ENCODE measurements at places on chromosomes 12 and 14. TPM values are rescaled to one million over a fixed set of nuclear protein-coding genes. Genes with fewer than 3 reads are reported as not detected.

The ABCD2 gene
- 7.8 TPM for total RNA-seq

The ENDOU gene
- not detected for total RNA-seq

The TNFAIP2 gene
- total RNA-seq: 2.4 TPM

GRCh38 chr12:71756054-71756690 lies 1.5 kb downstream of the RAB21 start:
- peaks cover 28% of the 10 kb centered on the region for H3K4me1 ChIP-seq
- peaks cover 48% of the 10 kb centered on the region for H3K36me3 ChIP-seq
- DNase-seq: no peak
- H3K27me3 ChIP-seq: peaks cover 17% of the 10 kb centered on the region
- H3K4me3 ChIP-seq: peak overlapping the region; percentile 93
- H3K27ac ChIP-seq: peak overlapping the region; percentile 97

DNA sequence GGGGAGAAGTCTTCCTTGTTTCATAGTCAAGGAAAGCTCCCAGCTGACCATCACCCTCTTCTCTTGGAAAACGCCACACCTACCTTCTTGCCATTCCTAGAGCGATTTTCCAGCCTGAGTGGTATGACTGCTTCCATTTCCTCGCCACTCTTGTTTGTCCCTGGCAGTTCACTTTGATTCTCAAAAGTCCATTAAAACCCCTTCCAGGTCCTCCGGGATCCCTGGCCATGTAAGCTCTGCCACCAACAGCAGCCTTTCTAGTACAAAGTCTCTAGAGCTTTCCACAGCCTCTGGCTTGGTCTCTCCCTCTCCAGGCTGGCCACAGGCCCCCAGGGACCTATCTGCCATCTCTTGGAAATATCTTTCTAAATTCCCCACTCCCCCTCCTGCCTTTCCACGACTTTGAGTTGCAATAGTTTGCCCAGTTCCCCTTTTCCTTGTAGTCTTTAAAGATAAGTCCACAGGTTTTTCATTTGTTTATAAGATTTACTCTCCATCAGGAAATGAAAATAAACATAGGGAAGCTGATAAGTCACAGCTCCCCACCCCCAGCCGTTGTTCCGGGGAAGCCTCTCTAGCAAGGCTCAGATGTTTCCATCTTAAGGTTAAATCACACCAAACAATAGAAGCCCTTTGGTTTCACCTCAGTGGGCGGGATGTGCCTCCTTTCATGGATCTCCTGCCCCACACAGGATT lies 42.9 kb upstream of the SINHCAF start:
- peaks cover 8% of the 10 kb centered on the region for H3K27me3 ChIP-seq
- peaks cover under 1% of the 10 kb centered on the region for H3K4me1 ChIP-seq
- no peak overlapping the region for H3K4me3 ChIP-seq
- no peak overlapping the region for H3K27ac ChIP-seq

- no peak for DNase-seq
- no peak overlapping the region for H3K4me3 ChIP-seq
- H3K27me3 ChIP-seq: no peaks in the 10 kb centered on the region
- H3K36me3 ChIP-seq: peaks cover 4% of the 10 kb centered on the region
Measured at GRCh38 chr14:32183151-32184058, 18.4 kb upstream of the RNU6-7 start.

DNA sequence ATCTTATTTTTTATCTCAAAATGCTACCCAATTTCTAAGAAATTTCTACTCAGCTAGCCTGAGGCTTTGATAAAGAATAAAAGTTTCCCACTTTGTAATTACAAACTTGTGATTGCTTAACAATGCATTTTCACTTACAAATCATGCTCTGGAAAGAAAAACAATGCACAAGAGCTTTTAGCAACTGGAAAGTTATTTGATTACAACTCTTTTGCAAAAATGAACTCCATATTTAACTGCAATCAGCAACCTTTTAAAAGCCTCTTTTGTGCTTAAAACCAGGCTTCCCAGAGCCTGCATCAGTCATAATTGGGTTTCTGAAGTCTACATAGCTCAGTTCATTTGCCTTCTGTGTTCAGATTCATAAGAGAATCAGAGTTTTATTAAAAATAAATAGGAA lies 395.2 kb downstream of the PAWR start:
- no peak overlapping the region for H3K27ac ChIP-seq
- no peaks in the 10 kb centered on the region for H3K4me1 ChIP-seq
- no peak for DNase-seq
- no peaks in the 10 kb centered on the region for H3K36me3 ChIP-seq

GRCh38 chr14:37232907-37233481 lies 35.3 kb downstream of the MIPOL1 start:
- H3K27me3 ChIP-seq: no peaks in the 10 kb centered on the region
- H3K27ac ChIP-seq: no peak overlapping the region

DNA sequence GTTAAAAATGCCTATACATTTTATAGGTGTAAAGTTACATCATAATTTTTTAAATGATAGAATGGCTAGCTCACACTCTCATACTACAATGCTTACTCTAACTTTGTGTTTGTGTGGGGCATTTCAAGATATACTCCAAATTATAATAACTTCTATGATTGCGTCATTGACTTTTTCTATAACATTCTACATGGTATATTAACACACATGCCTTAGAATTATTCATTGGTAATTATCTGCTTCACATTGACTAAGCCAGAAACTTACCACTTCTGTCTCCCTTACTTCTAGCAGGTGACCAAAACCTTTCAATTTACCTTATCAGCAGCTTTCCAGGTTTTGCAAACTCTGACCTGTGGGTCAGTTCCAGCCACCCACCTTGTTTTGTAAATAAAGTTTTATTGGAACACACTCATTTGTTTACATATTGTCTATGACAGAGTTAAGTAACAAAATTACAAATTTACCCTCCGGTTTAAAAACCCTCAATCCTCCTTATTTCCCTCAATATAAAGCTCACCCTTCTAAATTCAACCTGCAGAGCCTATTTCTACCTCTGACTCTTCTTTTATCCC lies 12.7 kb upstream of the FLRT2 start:
- H3K36me3 ChIP-seq: no peaks in the 10 kb centered on the region
- H3K27me3 ChIP-seq: no peaks in the 10 kb centered on the region
- no peak overlapping the region for H3K27ac ChIP-seq
- H3K4me1 ChIP-seq: no peaks in the 10 kb centered on the region
- H3K4me3 ChIP-seq: no peak overlapping the region

- peaks cover 12% of the 10 kb centered on the region for H3K36me3 ChIP-seq
- H3K4me1 ChIP-seq: peaks cover 22% of the 10 kb centered on the region
- H3K27ac ChIP-seq: peak overlapping the region; percentile 86
- DNase-seq: no peak
- no peaks in the 10 kb centered on the region for H3K27me3 ChIP-seq
Measured at GRCh38 chr14:74302152-74302628, 544 bp downstream of the ABCD4 start.

The SDR9C7 gene
- not detected for total RNA-seq

DNA sequence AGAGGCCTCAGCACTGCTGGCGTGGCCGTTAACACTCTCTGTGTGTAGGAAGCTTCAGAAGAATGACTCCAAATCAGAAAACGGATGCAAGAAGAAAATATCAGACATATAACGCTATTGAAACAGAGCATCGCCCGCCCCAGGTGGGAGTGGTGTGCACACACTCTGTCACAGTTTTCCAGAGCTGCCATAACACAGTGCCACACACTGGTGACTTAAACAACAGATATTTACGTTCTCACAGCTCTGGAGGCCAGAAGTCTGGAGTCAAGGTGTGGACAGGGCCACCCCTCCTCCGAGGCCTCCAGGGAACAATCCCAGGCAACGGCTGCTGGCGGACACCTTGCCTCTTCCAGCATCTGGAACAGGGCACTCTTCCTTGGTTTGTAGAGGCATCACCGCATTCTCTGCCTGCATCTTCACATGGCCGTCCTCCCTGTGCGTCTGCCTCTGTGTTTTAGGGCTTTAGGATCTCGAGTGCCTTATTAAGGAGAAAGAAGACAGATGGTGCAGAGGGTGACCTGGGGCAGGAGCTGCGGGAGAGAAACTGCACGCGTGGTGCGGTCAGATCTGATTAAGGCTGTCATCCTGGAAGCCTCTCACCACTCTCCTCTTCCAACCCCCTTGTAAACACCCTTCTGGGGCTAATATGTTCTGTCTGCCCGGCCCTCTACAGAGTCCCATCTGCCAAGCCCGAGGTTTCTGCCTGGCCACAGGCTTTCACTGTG lies 141.0 kb downstream of the SLC15A4 start:
- no peaks in the 10 kb centered on the region for H3K4me1 ChIP-seq
- H3K36me3 ChIP-seq: no peaks in the 10 kb centered on the region
- no peak overlapping the region for H3K4me3 ChIP-seq
- no peaks in the 10 kb centered on the region for H3K27me3 ChIP-seq
- no peak overlapping the region for H3K27ac ChIP-seq

The LALBA gene
- not detected for total RNA-seq

GRCh38 chr12:115871714-115872113 lies 405.8 kb downstream of the MED13L start:
- H3K27ac ChIP-seq: no peak overlapping the region
- no peak overlapping the region for H3K4me3 ChIP-seq
- H3K36me3 ChIP-seq: no peaks in the 10 kb centered on the region

- no peaks in the 10 kb centered on the region for H3K27me3 ChIP-seq
- no peaks in the 10 kb centered on the region for H3K4me1 ChIP-seq
- no peak overlapping the region for H3K27ac ChIP-seq
- no peaks in the 10 kb centered on the region for H3K36me3 ChIP-seq
Measured at GRCh38 chr12:91454179-91454578, 271.6 kb upstream of the DCN start.

- H3K27me3 ChIP-seq: no peaks in the 10 kb centered on the region
- H3K4me3 ChIP-seq: no peak overlapping the region
- H3K4me1 ChIP-seq: no peaks in the 10 kb centered on the region
- peaks cover 49% of the 10 kb centered on the region for H3K36me3 ChIP-seq
Measured at GRCh38 chr14:88576222-88576621, 13.4 kb downstream of the ZC3H14 start.
